ENCODE measurements at places on chromosomes 12 and 14.

- no peak for DNase-seq
Observed at GRCh38 chr14:74980398-74980730, 22.4 kb upstream of the EIF2B2 start.

GRCh38 chr14:101130861-101131260 is 227.3 kb upstream of the RTL1 start:
- DNase-seq, result no peak

- DNase-seq, result no peak
Observed at GRCh38 chr12:31533470-31533869, 57.5 kb downstream of the DENND5B start.

DNA sequence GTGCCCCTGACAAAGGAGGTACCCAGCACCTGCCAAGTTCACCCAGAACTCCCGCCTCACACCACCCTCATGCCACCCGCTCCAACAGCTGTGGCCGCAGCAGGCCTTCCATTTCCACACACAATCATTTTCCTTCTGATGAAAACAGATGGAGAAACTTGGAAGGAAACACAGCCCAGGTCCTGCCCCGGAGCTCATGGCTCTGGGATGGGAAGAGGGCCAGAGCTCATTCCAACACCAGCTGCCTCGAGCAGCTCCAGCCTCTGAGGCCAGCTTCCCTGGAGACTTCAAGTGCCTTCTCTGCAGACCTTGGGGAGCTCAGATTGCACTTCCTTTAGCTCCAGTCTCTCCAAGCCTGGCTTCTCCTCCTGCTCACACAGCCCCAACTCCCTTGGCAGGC is 55.1 kb upstream of the CMKLR1 start:
- DNase-seq, result peak; percentile 15

DNA sequence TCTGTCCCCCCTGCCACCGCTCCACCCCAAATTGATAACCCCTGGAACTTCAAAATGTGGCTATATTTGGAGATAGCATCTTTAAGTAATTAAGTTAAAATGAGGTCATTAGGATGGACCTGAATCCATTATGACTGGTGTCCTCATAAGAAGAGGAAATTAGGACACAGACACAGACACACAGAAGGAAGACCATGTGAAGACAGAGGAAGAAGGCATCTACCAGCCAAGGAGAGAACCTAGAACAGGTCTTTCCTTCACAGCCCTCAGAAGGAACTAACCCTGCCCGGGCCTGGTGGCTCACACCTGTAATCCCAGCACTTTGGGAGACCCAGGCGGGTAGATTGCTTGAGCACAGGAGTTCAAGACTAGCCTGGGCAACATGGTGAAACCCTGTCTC is 3.6 kb upstream of the HRK start:
- no peak for DNase-seq
